ENCODE measurements at places on chromosomes 16 and 17. TPM values are rescaled to one million over a fixed set of nuclear protein-coding genes. Genes with fewer than 3 reads are reported as not detected.

- no peaks in the 10 kb centered on the region for H3K27me3 ChIP-seq
- peaks cover 16% of the 10 kb centered on the region for H3K4me1 ChIP-seq
- H3K4me3 ChIP-seq, result no peak overlapping the region
- H3K27ac ChIP-seq, result no peak overlapping the region
Observed at GRCh38 chr17:28763804-28764266, 20.0 kb downstream of the TRAF4 start.

DNA sequence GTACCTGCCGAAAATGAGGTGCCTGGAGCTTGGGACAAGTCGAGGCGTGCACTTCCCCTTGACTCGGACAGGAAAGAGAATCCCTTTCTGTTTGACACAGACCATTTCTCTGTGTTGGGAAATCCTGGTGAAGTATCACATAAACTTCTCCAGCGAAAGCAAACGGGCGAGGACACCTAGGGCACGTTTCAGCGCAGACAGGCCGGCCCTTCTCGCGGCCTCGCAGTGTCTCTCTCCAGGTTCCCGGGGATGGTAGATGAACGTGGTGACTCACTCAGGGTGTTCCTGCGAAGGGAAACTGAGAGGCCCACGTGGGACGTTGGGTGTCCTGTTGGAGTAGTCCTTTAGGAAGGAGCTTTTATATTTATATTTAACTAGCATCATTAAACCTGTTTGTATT is 36.3 kb upstream of the ZNF750 start:
- no peak for DNase-seq
- no peak overlapping the region for H3K4me3 ChIP-seq
- no peak overlapping the region for H3K27ac ChIP-seq
- H3K36me3 ChIP-seq, result peaks cover 13% of the 10 kb centered on the region
- no peaks in the 10 kb centered on the region for H3K27me3 ChIP-seq
- peaks cover 47% of the 10 kb centered on the region for H3K4me1 ChIP-seq

The CCL4 gene
- total RNA-seq, result 290 TPM

The NPIPA8 gene
- total RNA-seq, result not detected

- H3K4me1 ChIP-seq, result no peaks in the 10 kb centered on the region
- no peak for DNase-seq
- no peaks in the 10 kb centered on the region for H3K27me3 ChIP-seq
Observed at GRCh38 chr17:73278465-73279453, 17.1 kb upstream of the CPSF4L start.

The CA7 gene
- 0.27 TPM for total RNA-seq

The TBC1D3 gene
- not detected for total RNA-seq

The PDE6G gene
- 11.4 TPM for total RNA-seq

The KRT9 gene
- total RNA-seq, result not detected

The SP6 gene
- total RNA-seq, result 0.13 TPM

- H3K27me3 ChIP-seq, result no peaks in the 10 kb centered on the region
- H3K4me1 ChIP-seq, result peaks cover 11% of the 10 kb centered on the region
- DNase-seq, result no peak
- H3K4me3 ChIP-seq, result no peak overlapping the region
- H3K36me3 ChIP-seq, result peaks cover 4% of the 10 kb centered on the region
- no peak overlapping the region for H3K27ac ChIP-seq
Observed at GRCh38 chr17:1007310-1008007, 10.5 kb downstream of the TIMM22 start.

- H3K4me3 ChIP-seq, result no peak overlapping the region
- DNase-seq, result no peak
- no peaks in the 10 kb centered on the region for H3K4me1 ChIP-seq
- H3K27me3 ChIP-seq, result no peaks in the 10 kb centered on the region
Observed at GRCh38 chr16:2244301-2244700, 7.1 kb downstream of the ECI1 start.

The SKA2 gene
- total RNA-seq, result 59.1 TPM
